ENCODE measurements at places on chromosomes 6 and 20.

- no peak for DNase-seq
Measured at GRCh38 chr20:57075181-57075580, 191.3 kb downstream of the BMP7 start.

GRCh38 chr6:13248053-13248452 is 80.3 kb downstream of the TBC1D7 start:
- no peak for DNase-seq

GRCh38 chr20:21301940-21302663 is 1.0 kb upstream of the XRN2 start:
- DNase-seq: no peak

DNA sequence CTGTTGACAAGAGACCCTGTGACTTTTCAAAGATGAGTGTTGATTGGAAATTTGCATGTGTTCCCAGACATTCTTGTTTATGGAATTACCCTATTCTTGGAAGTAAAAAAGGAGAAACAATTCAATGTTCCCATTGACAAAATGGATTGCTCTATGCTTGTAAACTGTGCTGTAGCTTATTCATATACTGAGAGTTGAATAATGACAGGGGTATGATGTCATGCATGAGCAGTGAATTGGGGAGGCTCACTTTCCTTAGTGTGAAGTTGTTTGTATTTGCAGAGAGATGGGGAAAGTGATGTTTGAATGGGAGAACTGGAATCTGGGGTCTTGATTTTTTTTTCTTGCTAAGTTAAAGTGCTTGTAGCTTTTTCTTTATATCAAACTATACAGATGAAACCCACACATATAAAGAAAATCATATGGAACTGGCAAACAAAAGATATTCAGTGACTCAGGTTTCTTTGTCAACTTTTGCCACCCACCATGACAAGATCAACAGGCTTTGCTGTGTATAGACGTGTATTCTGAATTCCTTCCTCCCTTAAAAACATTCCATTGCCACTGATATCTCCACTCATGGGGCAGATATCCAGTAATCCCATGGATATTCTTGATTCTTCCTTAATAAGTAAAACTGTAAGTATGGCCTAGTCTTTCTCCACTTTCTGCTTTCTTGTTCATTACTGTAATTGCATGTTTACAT is 97.8 kb upstream of the JAG1 start:
- no peak for DNase-seq

GRCh38 chr20:50320005-50320900 is 129.6 kb downstream of the CEBPB start:
- no peak for DNase-seq

DNA sequence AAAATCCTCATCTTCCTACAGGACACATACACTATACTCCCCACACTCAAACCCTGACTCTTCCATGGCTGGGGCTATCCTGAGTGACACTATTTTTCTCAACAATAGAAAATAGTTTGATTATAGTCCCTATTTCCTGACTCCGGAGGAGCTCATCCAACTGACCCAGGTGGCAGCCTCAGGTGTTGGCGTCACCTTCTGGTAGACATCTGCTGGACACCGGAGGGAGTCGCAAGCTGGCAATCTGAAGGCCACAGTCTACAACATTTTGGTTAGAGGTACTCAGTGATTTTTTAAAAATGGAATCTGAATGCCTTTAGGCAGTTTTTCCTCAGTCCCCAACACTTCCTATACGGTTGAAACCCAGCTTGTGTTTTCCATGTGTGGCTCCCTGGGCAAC is 32.2 kb upstream of the OCSTAMP start:
- no peak for DNase-seq

GRCh38 chr6:69232911-69233448 is 563.8 kb downstream of the LMBRD1 start:
- DNase-seq: no peak

GRCh38 chr6:70298068-70298467 is 4.8 kb downstream of the COL9A1 start:
- DNase-seq: no peak

DNA sequence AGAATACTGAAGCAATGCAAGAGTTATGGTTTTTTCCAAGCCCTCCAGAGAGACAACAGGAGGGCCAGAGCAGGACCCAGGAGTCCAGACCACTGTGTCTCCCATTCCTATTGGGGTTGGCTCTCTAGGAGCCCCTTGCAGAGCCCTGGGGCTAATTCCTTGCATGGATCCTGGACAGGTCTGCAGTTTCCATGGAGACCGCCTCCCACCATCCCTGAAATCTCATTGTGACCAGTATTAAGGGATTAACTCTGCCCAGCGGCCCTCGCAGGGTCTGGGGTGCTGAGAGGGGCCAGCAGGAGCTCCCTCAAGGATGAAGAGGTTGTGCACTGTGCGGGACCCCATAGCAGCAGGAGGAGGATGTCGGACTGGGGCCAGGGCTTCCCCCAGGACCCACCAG is 34.8 kb downstream of the HNF4A start:
- no peak for DNase-seq
